NCI-H2107 (cell line): ENCODE measurements at places on chromosomes 4 and X.

DNA sequence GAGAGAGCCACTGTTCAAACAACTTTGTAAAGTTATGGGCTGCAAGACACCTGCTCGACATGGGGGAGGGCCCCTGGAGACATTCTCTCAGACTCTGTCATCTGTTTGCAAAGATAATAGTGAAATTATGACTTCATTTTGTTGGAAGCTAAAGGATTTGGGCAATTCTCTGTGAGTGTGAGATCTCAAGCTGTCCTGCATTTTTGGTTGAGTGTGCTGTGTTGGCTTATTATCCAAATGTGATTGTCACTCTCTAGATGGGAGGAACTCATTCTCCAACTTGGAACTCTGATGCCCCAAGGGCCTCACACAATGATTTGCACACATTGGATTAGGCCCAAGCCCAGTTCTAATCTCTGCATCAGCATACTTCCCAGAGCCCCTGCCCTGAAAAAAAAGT lies 63.7 kb downstream of the STK32B start:
- no peak for DNase-seq

DNA sequence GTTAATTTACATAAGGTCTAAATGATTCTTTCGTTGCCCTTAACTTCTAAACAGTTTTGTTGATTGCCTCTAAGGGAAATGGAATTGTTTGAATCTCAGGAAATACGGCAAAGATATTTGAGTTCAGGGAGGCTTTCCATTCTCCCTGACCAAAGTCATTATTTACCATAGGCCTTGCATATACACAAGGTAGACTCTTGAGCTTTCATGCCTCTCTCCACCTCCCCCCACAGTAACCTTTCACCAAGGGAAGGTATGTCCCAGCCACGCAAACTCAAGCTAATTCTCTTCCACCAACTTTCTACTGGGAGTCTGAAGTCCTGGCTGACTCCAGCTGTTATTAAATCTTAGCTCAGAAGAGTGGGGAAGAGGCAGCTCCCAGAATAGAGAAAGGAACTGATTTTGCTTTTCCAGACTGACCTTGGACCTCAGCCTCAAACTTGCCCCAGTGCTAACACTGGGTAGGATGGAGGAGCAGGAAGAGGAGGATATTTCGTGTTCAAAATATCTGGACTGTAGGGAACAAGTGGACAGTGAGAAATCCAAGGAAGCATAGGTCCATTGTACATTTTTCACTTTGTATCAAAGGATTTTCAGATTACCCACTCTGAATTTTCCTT lies 1.4 kb downstream of the IGSF1 start:
- DNase-seq, result no peak

DNA sequence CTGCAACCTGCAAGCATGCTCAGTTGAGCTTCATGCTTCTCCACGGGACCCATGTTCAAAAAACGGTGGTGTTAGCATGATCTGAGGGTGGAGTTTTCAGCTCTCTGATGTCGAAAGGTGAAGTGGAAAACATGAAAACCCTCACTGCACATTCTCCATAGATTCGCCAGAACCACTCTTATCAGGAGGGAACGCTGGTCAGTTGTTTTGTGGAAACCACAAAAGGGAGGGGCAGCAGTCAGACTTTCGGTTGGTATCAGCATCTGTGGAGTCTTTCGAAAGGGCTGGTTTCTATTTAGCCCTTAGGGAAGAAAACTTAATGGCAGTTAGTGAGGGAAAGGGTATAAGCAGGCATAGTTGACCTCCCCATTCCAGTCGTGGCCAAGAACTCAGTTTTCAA lies 12.6 kb downstream of the PPA2 start:
- DNase-seq, result no peak

GRCh38 chr4:184028561-184029374 lies 123.7 kb downstream of the STOX2 start:
- no peak for DNase-seq

GRCh38 chrX:107741404-107741790 lies 34.2 kb downstream of the TSC22D3 start:
- DNase-seq, result no peak

DNA sequence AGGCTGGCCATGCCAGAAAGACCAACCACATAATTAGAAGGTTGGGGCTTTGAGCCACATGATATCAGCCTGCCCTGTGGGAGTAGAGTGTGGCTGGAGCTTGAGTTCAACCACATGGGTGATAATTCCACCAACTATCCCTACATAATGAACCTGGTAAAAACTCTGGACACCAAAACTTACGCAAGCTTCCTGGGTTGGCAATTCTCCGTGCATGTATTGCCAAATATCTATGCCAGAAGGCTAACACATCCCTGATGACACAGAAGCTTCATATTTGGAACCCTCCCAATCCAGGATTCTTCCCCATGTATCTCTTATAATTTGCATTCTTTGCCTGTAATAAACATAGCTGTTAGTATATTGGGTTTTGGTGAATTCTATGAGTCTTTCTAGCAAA lies 68.2 kb downstream of the FUNDC1 start:
- DNase-seq, result no peak

GRCh38 chr4:113740857-113741379 lies 20.6 kb downstream of the CAMK2D start:
- no peak for DNase-seq

GRCh38 chr4:57424232-57424897 lies 314.2 kb upstream of the IGFBP7 start:
- no peak for DNase-seq

DNA sequence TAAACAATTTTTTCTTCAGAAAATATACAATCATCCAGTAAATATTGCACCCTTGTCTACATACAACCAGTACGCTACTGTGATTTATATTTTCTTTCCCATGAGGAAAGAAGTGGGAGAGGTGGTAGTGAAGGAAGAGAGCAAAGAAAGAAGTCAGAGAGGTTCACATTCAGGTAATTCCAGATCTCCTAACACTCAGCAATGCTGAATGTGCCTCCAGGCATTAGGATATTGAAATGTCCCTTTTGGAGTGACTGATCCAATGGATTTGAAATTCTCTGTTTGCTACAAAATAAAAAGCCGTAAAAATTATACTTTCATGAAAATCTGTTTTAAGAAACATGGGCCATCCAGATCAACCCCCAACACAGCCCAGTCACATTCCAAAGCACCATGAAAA lies 211.9 kb upstream of the NR3C2 start:
- DNase-seq, result no peak

DNA sequence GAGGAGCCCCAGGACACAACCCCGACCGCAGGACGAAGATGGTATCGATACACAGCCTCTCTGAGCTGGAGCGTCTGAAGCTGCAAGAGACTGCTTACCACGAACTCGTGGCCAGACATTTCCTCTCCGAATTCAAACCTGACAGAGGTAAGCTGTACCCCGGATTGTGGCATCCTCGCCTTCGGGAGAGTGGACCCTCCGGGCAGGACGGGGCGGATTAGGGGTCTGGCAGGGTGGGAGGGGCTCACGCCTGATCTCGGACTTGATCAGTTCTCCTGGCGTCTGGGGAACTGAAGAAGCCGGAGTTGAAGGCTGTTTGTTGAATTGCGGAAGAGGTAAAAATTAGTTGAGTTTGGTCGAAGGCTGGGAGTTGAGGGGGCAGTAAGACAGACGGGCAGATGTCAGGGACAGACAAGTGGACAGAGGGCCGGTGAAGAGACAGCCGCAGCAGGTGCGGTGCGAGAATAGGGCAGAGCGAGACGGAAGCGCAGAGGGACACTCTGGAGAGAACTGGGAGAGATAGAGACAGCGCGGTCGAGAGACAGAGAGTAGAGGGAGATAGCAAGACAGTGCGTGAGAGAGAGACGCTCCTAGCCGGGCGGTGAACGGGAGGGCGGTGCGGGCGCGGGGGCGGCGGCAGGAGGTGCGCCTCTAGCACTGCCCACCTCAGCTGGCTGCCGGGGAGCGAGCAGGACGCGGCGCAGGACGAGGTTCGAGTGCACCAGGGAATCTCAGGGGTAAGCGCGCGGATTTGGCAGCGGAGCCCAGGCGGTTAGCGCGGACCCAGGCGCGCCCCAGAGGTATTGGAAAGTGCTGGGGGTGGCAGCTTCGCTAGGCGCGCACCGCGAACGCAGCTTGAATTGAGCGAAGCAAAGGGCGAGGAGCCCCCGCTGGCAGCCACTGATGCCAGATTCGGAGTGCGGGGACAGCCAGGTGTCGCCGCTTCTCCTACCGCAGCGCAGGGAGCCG lies 23.9 kb downstream of the ARHGAP36 start:
- no peak for DNase-seq

DNA sequence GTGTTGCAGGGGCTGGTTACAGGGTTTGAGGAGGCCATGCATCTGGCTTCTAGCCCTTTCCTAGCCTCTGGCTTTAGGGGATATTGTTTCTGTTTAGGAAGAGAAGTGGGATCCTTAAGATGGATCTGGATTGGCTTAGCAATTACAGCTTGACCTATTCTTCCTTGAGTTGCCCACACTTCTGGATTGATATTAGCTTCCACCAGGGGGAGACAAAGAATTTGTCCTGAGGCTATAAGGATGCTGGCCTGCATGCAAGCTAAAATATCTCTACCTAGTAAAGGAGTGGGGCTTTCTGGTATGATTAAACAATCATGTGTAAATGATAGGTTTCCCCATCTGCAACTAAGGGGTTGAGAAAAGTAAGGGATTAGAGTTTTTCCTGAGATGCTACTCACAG lies 117.2 kb downstream of the TEX13C start:
- DNase-seq, result no peak

DNA sequence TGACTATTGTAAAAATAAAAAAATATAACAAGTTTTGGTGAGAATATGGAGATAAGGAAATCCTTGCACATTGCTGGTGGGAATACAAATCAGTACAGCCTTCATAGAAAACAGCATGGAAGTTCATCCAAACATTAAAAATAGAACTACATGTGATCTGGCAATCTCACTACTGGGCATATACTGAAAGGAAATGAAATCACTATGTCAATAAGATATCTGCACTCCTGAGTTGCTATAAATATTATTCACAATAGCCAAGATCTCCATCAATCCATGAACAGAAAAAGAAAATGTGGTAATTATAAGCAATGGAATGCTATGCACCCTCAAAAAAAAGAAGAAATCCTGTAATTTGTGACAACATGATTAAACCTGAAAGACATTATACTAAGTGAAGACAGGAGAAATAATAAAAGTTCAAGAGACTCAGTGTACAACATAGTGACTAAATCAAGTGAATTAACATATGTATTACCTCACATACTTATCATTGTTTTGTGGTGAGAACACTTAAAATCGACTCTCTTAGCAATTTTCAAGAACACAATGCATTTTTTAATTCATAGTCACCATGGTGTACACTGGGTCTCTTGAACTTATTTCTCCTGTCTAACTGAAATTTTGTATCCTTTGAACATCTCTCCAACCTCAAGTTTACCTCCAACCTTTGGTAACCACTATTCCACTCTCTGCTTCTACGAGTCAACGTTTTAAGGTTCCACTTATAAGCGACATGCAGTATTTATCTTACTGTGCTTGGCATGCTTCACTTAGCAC lies 1703.7 kb upstream of the AGA start:
- DNase-seq, result no peak

- no peak for DNase-seq
Measured at GRCh38 chr4:104352211-104352610, 142.5 kb downstream of the CXXC4 start.

DNA sequence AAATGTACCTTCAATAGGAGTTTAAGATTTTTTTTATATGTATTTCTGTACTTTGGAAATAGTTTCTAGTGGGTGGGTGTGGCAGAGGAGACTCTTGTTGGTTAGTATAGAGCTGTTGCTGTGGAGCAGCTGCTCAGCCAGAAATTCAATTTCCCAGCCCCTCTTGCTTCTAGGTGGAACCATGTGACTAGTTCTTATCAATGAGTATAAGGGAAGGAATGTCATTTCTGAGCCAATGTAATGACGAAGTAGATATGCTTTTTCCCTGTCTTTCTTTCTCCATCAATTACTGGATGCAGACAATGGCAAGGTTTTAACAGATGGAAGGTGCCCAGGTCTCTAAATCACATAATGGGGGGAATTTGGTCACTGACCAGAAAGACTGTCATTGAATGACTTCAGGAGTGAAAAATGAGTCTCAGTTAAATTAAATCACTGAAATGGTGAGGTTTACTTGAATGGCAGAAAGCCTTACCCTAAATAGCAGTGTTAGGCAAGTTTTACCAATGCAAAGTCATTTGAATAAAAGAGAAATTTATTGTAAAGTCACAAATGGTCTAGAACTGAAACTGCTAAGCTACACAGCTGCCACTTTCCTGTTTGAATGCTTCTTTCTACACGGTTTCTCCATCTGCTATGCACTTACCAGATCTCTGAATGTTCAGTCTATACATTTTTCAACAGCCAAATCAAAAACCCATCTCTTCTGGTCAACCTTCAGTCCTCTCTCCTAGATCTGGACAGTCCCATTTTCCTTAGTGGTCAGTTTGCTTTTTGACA lies 795.4 kb upstream of the MAGEB2 start:
- no peak for DNase-seq

DNA sequence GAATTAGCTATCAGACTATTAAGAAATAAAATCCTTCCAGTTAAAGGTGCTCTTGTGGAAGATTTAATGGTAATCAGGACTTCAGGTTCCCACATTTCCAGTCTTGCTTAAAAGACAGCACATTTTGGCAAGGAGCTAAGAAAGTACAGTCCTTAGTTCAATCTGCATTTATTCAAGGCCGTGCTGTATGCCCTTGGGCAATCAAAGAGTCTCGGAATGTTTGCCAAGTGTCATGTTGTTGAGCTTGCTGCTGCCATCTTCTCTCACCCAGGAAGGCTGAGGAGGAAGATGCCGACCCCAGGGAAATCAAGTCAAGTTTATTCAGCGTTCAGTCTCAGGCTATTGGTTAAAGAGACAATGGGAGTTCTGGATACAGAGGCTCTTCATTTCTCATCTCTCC lies 388.1 kb upstream of the IGFBP7 start:
- no peak for DNase-seq

DNA sequence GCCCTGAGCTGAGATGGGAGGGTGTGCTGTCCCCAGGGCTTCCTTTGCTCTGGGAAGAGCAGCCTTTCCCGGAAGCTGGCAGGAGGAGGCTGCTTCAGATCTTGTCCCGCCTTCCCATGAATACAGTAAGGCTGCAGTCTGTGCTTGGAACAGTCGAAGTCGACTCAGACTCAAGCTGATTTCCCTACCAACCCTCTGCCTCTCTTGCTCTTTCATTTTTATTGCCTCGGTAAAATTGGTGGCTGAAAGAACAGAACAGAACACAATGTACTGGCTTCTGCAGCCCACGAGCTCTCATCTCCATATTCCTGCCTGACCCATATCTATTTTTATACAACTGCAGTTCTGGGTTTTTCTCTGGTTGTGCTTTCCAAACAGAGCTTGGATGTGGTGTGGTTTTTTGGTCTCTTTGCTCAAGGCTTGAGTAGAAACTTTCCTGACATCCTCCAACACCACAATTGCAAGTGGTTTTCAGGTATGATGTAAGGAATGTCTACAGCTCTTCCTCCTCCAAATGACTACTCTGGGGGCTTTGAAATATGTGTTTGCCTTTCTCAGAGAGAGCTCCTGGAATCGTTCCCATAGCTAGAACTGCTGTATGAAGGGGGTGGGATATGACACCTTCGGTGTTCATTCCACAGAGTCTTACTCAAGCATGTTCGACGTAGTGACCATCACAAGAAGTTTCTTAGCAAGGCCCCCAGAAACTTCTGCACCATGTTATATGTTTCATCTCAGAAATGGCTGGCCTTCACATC lies 61.3 kb downstream of the ENPP6 start:
- no peak for DNase-seq
